Heart right ventricle (tissue), 16 donors: ENCODE measurements at places on chromosomes 2 and 18. TPM values are rescaled to one million over a fixed set of nuclear protein-coding genes. Genes with fewer than 3 reads are reported as not detected.

GRCh38 chr2:157627594-157628476, 829 bp downstream of the ACVR1C start:
- peaks cover 17% of the 10 kb centered on the region for H3K27me3 ChIP-seq
- H3K27ac ChIP-seq, result no peak overlapping the region
- no peaks in the 10 kb centered on the region for H3K36me3 ChIP-seq
- peaks cover 8% of the 10 kb centered on the region for H3K4me1 ChIP-seq
- DNase-seq, result no peak

DNA sequence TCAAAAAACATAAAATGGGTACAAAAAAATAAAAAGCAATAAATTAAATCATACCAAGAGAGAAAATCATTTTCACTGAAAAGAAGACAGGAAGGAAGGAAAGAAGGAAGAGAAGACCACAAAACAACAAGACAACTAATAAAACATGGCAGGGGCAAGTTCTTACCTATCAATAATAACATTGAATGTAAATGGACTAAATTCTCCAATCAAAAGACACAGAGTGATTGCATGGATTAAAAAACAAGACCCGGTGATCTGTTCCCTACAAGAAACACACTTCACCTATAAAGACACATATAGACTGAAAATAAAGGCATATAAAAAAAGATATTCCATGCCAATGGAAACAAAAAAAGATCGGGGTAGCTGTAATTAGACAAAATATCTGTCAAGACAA, 82.6 kb upstream of the CERS6 start:
- no peaks in the 10 kb centered on the region for H3K4me1 ChIP-seq
- no peak overlapping the region for H3K4me3 ChIP-seq
- H3K36me3 ChIP-seq, result no peaks in the 10 kb centered on the region
- no peak overlapping the region for H3K27ac ChIP-seq

- DNase-seq, result no peak
- no peaks in the 10 kb centered on the region for H3K36me3 ChIP-seq
- no peak overlapping the region for H3K27ac ChIP-seq
These were observed 25.3 kb downstream of the SCG2 start for GRCh38 chr2:223576873-223577272.

Gene HOXD12
- total RNA-seq, result not detected

Gene INHA
- 1.6 TPM for total RNA-seq
